RPMI7951 (cell line): ENCODE measurements at places on chromosomes 3 and 15.

GRCh38 chr3:171827385-171827784 lies 15.8 kb upstream of the TMEM212 start:
- no peak for DNase-seq

GRCh38 chr15:77654975-77655374 lies 22.3 kb upstream of the LINGO1 start:
- no peak for DNase-seq

GRCh38 chr15:73941044-73941443 lies 14.8 kb downstream of the LOXL1 start:
- DNase-seq: peak; percentile 56

- no peak for DNase-seq
Measured at GRCh38 chr3:175338775-175339535, 479.8 kb downstream of the NAALADL2 start.

DNA sequence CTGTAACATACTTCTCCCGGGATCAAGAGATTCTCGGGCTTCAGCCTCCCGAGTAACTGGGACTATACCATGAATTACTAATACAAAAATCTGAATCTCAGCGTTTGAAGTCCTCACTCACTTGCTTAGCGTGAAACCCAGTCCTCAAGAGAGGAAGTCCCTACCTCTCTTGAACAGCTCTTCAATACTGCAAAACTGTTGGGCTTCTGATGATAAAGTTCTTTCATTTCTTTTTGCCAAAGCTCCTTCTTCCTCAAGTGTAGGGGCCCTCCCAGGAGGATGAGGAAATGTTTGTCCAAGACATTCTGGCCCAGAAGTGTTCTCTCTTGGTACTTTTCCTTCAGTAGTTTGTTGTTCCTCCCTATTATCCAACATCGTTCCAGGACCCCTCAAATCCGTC lies 48.5 kb downstream of the FMN1 start:
- DNase-seq: no peak

DNA sequence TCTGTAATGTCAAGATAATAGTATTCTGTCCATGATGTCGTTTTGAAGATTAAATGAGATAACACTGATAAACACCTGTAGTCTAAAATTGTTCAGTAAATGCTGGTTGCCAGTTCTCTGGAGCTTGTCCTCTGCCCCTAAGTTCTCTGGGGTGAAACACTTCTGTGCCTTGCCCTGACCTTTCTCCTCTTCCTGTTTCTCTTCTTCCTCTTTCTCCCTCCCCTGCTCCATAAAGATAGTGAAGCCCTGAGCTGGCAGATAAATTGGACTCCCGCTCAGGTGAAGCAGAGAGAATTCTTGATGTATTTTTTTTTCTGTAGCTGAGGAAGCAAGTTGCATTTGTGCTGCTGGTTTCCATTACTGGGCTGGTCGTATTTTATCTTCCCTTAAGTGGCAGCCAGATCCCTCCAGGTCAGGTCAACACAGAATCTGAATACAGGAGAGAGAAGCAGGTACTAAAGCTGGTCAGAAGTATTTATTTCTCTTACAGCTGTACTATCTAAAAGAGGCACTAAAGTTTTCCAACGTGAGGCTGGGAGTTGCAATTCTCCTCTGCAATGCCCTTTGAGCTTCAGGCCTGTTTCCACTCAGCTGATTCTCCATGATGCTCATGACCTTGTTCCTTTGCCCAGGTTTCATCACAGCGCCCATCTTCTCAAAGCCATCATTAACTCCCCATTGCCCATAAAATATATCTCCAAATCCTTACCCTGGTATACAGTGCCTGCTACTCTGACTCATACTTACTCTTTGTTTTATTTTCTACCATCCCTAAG lies 319.3 kb upstream of the CFAP20DC start:
- DNase-seq: no peak

GRCh38 chr3:133563186-133563591 lies 10.3 kb upstream of the CDV3 start:
- no peak for DNase-seq

DNA sequence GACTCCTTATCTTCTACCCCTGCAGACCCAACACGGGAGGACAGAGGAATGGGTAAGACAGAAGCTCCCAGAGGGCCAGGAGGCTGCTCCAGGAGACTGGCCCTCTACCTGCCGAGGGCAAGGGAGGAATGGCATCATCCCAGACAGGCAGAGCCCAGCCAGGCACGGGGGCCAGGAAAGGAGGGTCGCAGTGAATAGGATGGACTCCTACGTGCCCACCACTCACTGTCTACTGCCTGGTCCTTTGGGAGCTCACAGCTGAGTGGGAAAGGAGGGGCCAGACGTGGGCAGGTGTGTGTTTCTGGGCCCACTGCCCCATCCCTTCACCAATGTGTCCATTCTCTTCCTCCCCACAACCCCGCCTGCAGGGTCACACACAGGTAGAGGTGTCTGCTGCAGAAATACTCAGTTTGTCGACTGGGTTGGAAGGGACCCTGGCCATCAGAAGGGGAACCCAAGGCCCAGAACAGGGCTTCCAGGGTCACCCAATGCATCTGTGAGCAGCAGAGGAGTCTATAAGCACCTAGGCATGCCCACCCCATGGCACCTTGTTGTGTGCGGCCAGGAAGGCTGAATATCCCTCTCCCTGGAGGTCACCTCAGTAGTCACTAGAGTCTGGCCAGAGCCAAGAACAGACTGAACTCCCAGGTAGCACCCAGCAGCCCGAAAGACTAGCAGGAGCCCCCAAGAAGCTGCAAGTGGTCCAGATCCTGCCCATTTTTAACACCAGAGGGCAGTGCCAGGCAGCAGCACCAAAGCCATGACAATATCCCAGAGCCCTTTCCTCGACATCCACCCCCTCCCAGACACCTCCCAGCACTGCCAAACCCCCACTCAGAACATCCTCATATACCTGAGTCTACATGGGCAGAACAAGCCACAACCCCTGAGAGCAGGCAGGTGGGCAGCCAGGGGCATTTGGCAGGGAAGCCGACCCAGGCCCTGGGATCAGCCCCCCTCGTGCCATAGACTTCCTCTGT lies 24.0 kb downstream of the TKT start:
- DNase-seq: no peak

- no peak for DNase-seq
Measured at GRCh38 chr15:57458356-57458781, 82.1 kb downstream of the CGNL1 start.

- no peak for DNase-seq
Measured at GRCh38 chr15:21261396-21261964, 178.8 kb downstream of the POTEB3 start.

GRCh38 chr15:90174140-90174875 lies 26.8 kb upstream of the SEMA4B start:
- peak; percentile 80 for DNase-seq

DNA sequence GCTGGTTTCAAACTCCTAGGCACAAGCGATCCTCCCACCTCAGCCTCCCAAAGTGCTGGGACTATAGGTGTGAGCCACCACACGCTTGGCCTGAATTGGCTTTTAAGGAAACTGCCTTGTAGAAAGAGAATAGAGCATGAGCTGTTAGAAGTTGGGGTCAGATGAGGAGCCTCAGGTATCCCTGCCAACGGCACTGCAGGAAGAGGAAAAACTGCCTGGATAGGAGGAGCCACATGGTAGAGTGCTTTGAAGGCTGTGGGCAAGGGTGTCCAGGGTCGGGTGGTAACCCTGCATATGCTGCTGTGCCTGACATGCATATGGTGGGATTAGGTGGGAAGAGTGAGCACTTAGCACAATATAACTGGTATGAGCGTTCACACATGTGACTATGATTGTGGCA lies 55.0 kb downstream of the BSN start:
- no peak for DNase-seq

GRCh38 chr15:88376574-88377174 lies 90.5 kb downstream of the MRPL46 start:
- DNase-seq: no peak

DNA sequence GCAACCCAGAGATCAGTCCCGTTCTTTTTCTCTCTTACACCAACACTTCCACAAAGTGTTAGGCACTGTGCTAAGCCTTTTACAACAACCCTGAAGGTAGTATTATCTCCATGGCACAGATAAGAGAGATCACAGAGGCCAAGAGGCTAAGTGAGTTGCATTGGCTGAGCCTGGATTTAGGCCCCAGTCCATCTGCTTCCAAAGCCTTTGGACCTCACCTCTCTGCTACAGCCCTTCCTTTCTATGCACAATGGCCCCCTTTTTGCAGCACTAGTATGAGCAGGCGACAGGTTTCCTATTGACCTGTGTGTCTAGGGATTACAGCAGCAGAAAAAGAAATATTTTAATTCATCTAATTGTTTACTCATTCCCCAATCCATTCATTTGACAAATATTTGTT lies 76.2 kb downstream of the CRYGS start:
- DNase-seq: no peak

DNA sequence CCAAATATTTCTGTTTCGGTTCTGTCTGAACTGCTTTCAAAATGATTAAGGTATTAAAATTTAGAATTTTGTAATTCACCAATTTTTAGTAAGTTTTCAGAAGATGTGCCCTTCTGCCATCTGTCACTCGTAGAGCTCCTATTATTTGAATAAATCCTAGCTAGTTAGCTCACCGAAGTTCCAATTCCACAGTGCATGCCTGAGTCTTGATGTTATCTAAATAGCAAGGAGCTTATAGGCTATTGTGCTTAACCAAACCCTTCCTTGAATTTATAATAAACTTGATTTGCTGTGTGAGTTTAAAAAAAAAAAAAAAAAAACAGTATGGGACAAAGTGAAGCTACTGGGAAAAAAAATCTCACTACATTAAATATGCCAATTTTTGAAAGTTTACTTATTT lies 18.7 kb downstream of the ATP13A3 start:
- DNase-seq: no peak

DNA sequence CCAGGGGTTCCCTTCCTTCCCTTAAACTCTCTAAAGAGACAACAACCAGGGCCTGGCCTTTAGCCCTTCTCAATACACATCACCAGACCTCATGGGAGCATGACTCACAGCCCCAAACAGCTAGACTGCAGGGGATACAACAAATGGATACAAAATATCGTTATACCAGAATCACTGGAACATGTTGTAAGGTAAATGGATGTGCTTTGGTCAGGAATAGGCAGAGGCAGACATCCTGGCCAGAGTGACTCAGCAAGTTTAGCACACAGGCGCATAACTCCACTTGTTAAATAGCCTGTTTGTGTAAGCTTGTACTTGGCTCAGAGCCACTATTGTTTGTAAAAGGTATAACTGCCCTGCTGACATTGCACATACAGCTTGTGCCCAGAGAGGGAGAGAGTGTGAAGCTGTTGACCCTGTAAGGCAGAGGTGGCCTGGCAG lies 18.3 kb downstream of the TMED3 start:
- DNase-seq: peak; percentile 79

- no peak for DNase-seq
Measured at GRCh38 chr3:65593780-65594752, 444.7 kb downstream of the MAGI1 start.

GRCh38 chr3:115922681-115923347 lies 299.5 kb downstream of the GAP43 start:
- peak; percentile 11 for DNase-seq

- DNase-seq: peak; percentile 41
Measured at GRCh38 chr3:11717768-11718636, 74.3 kb upstream of the VGLL4 start.
